ENCODE measurements at places on chromosomes 16 and 17. TPM values are rescaled to one million over a fixed set of nuclear protein-coding genes. Genes with fewer than 3 reads are reported as not detected.

Gene KRTAP1-5
- polyA plus RNA-seq, result not detected

- DNase-seq, result no peak
Measured at GRCh38 chr17:48678141-48678971, 44.0 kb downstream of the PRAC1 start.

Gene KRTAP9-4
- not detected for polyA plus RNA-seq

Gene CRYBA1
- polyA plus RNA-seq, result not detected

Gene GRAP
- polyA plus RNA-seq, result 1.9 TPM

DNA sequence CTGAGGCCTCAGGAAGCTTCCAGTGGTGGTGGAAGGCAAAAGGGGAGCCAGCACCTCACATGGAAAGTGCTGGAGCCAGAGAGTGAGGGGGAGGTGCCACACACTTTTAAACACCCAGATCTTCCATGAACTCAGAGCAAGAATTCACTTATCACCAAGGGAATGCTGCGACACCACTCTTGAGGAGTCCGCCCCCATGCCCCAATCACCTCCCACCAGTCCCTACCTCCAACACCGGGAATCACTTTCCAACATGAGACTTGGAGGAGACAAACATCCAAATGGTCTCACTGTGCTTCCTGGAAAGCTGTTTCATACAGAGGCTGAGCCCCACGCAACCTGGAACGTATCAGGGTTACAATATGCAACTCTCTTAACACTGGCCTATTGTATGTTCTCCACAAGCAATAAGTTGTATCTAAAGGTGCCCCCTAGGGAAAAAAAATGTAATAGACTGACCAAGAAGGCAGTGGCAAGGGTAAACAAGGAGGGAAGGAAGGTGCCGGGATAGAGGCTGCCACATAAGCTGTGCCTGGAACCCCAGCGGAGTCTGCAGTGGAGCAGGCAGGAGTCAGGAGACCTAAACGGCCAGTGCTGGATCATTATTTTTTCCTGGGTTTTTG is 106.7 kb upstream of the FOXF1 start:
- no peak for DNase-seq

DNA sequence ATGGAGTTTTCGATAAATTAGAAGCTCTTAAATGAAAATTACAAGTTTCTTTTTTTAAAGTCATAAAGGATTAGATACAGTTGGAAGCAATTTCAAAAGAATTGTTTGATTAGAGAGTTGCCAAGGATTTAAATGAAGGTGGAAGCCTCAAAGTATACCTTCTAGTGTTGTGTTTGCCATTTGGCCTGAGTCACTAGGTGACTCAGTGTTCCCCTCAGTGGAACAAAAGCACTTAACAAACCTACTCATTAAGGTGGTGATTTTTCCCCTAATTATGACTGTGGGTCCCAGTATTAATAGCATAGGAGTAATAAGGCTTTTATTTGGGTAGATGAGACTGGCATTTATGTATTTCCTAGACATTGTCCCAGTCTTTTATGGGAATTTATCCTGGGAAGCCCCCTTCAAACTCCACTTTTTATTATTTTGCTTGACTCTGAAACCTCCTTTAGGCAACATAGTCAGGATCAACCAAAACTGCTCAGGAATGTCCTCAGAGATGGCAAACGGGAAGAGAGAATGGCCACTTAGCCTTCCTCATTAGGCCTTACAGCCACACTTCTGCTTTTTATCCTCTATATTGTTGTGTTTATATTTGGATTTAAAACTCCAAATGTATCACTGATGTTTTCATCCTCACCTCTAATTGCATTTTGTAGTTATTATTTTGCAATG is 161.0 kb downstream of the FTO start:
- no peak for DNase-seq

DNA sequence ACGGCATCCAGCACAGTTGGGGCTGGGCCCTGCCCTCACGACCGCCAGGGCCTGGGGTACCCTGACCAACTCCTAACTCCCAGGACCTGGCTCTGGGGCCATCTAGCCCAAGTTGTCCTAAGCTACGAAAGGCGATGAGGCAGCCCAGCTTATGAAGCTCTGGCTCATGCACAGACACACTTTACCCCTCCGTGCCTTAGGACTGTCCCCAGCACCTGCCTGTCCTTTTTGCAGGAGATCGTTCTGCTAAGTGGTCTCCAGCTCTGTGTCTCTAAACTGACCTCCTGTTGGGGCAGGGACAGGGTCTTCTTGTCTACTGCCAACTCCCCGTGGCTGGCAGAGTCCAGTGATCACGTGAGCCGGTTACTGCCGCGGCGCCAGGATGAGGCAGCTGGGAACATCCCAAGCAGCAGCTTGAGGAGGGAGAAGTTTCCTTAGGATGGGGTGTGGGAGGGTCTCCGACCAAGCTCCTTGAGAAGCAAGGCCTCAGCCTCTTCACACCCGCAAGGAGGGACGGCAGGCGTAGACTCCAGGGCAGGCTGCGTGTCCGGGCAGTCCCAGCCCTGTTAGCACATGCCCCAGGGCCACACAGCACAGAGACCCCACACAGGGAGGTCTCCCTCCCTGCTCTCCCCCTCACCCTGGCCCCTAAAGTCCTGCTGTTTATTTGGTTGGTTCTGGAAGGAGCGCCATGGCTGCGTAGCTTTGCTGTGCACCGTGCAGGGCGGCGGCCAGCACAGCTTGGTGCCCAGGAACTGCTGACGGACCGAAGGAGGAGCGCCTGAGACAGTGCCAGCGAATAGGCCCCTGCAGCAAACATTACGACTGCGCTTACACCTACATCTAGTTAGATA is 16.4 kb upstream of the METRNL start:
- no peak for DNase-seq

Gene GAN
- polyA plus RNA-seq, result 2.7 TPM

Gene GFAP
- 0.38 TPM for polyA plus RNA-seq

- DNase-seq, result no peak
Measured at GRCh38 chr16:78982096-78982744, 618.3 kb downstream of the MAF start.

Gene SLC16A13
- 0.96 TPM for polyA plus RNA-seq

Gene HOXB7
- polyA plus RNA-seq, result 1.8 TPM

- no peak for DNase-seq
Measured at GRCh38 chr17:17931159-17931558, 41.0 kb downstream of the TOM1L2 start.

DNA sequence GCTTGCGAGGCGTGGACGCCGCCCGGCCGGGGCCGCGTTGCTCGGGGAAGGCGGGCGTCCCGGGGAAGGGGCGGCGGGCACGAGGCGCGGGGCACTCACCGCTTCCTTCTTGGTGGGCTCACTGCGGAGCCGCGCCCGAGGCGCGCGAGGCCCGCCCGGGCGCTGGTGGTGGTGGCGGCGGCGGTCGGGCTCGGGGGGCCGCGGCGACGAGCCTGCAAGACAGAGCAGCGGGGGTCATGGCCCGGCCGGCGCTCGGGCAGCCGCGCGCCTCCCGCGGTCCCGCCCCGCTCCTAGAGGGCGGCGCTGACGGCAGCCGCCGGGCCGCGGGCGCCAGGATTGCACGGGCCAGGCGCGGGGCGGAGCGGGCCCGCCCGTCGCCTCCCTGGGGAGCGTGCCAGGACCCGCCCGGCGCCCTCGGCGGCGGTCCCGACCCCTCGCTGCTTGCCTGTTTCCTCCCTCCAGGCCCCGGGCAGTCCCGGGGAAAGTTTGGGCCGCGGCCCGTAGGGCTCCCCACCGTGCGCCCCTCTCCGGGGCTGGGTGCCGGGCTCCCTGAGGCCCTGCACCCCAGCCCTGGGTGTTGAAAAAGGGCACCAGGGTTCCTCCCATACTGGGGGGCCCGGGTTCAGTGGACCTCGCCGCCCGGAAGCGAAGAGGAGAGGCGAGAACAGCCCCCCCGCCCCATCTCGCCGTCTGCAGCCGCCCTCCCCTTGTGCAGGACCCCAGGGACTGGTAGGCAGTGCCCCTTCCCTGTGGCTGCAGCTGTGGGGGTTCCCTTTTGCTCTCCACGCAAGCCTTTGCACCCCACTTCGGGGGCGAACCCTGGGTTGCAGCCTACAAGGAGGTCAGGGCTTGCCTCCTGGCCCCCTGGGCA is at the start of gene C16orf74:
Gene C16orf74, minus strand, starts transcription at position 270 of the 871 bp plus-strand sequence. CDS start 15,879 bp downstream, outside the sequence.
- no peak for DNase-seq

- DNase-seq, result no peak
Measured at GRCh38 chr16:3131755-3132377, 3.0 kb upstream of the ZNF213 start.

Gene VWA3A
- polyA plus RNA-seq, result 0.39 TPM

Gene TPSG1
- 1.4 TPM for polyA plus RNA-seq

Gene SNX20
- 1.6 TPM for polyA plus RNA-seq

DNA sequence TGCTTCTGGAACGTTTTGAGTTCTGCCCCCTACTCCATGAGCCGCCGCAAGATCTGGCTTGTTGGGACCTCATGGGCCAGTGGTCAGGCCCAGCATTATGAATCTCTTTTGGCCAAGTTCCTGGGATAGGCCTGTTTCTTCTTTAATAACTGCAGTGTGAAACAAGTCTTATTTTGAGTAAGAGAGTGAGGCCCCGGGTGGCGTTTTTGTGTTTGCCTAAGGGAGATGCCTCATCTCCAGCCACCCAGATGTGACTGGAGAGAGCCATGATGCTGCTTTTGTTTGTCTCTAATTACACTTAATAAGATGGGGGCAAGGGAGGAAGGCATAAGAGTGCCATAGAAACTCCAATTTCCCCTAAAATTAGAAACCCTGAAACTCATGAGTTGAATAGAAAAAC is 39.8 kb downstream of the KSR1 start:
- DNase-seq, result no peak

GRCh38 chr17:4796552-4796920 is 572 bp downstream of the PSMB6 start:
- no peak for DNase-seq

Gene LSM12
- 26.7 TPM for polyA plus RNA-seq

Gene KCNH4
- not detected for polyA plus RNA-seq

- no peak for DNase-seq
Measured at GRCh38 chr17:38898812-38899348, 26.5 kb upstream of the LASP1NB start.

DNA sequence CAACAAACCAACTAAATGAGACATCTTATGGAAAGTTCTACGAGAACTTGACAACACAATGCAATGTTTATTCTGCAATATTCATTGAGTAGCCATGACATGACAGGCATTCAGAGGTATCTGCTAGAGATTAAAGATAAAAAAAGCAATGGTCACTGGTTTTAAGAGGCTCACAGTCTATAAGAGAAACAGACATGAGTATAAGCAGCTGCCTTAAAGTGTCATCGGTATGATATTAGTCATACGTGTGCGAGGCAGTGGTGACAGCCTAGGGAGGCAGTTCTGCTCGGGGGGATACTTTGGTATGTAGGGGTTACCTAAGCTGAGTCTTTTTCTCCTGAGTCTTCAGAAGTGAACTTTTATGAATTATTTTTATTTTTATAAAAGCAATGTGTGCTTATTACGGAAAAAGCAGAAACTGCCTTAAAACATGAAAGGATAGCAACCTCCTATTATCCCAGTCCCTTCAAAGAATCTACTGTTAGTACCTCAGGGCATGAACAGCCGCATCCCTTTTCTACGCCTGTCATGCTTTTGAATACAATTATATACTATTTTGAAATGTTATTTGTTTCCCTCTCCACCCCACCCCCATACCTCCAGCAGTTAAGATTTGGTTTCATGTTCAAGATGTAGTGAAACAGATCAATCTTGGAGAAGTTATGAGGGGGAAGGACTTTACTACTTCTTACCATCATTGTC is 7.7 kb downstream of the ST6GALNAC1 start:
- DNase-seq, result no peak

- DNase-seq, result no peak
Measured at GRCh38 chr17:36188891-36189306, 7.7 kb downstream of the CCL3L1 start.

Gene SLFN12
- 6.7 TPM for polyA plus RNA-seq

GRCh38 chr16:87409153-87409552 is 17.0 kb downstream of the MAP1LC3B start:
- DNase-seq, result no peak

GRCh38 chr16:48498769-48499631 is 111.0 kb downstream of the N4BP1 start:
- DNase-seq, result no peak

DNA sequence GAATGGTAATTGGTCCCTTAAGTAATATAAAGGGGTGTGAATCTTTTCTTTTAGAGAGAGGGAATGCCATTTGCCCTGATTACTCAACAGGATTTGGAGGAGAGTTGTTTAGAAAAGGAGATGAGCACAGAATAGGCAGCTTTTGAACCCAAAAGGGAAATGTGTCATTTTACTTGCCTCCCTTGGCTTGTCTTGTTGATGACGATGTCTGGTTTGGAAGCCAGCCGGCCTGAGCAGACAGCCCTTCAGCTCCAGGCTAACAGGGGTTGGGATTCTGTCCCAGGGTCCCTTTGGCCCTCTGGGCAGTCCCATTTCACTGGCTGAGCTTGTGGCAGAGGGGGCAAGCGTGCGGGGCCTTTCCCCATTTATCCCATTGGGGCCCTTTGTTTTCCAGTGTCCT is 22.3 kb upstream of the PRKAR1A start:
- no peak for DNase-seq

GRCh38 chr17:45934044-45934979 is 40.0 kb downstream of the MAPT start:
- DNase-seq, result no peak

Gene CDK5R1
- polyA plus RNA-seq, result 8.5 TPM

DNA sequence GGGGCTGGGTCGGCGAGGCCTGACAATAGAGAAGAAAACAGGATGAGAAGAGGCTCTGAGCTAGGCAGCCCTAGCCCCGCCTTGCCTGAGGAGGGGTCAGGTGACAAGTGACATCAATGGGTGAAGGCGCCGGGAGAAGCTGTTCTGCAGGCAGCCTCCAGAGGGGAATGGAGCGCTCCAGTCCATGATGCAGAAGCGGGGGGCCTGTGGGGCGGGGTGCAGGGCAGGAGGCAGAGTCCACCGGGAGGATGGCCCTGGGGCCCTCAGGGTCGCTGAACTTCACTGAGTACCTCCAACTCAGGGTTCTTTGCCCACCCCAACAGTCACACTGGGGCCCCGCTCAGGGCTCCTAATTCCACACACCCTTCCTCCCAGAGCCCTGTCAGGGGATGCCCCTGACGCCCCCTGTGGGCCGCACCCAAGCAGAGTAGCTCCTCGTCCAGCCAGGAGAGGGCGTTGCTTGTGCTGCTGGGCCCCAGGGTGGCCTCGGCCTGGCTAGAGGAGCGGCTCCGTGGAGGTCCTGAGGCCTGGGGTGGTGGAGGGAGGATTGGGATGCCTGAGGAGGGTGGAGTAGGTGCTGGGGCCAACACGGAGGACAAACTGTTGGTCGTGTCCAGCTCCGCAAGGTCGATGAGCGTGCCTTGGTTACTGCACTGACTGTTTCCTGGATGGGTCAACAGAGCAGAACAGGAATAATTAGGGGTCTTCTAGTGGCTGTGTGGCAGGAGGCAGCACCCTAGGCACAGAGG is 20.8 kb downstream of the GGA3 start:
- DNase-seq, result no peak

DNA sequence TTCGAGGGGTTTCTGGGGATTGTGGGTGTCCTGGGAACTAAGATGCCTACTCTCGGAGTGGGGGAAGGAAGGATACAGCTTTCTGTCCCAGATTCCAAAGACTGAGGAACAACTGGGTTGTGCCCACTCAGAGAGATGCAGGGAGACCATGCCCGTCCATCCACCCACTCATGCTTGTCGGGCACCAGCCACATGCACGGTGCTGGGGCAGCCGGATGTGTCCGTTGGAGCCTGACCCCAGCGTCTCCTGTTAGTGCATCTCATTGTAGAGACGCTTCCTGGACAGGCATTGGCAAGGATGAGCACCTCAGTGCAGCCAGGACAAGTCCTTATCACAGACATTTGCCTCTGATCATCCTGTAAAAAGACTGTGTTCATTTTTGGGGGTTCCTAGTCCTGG is 58.1 kb downstream of the METRNL start:
- DNase-seq, result no peak

All from forelimb muscle (tissue), 1 donor.